Ascending aorta (tissue), 2 donors: ENCODE measurements at places on chromosomes 7 and 10.

- peak; percentile 42 for DNase-seq
Observed at GRCh38 chr7:83861-84632, 108.3 kb upstream of the FAM20C start.

DNA sequence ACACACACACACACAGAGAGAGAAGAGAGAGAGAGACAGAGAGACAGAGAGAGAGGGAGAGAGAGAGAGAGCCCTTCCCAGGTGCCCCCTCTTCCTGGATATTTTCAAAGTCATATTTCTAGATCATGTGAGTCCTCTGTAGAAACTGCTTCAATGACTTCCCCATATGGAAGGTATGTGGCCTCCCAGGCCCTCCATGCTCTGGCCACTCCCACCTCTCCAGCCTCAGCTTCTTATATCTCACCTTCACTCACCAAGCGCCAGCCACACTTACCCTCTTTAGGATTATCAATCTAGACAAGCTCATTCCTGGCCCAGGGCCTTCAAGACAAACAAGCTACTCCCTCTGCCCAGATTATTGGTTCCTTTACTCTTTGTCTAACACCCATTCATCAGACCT lies 259.7 kb downstream of the MTERF1 start:
- DNase-seq: no peak

DNA sequence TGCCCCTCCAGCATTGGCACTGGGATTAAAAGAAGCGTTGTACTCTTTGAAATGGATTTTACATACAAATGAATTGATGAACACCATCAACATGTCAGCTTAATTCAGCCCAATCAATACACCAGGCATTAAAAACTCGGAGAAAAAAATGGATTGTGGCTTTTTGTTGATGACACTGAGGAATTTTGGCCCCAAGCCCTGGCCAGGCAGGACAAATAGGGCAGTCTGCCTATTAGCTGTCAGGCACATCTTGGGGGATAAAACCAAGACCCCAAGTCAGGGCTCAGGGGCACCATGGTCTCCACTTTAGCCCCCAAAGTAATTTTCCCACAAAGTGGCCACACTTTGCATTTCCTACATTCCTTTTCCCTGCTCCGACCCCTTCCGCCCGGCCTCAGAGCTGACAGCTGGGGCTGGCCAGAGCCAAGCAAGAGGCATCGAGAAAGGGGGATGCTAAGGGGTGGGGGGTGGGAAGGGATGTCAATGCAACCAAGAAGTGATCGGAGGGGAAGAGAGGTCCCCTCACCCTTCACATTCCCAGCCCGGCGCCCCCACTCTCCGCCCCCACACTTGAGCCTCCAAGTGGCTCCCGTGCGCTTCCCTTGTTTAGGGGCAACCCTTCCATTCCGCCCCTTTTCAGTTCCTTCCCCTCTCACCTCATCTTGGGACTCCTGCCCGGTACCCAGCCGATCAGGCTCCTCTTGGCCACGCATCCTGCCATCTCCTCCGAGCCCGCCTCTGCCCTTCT lies 711 bp downstream of the HIP1 start:
- peak; percentile 65 for DNase-seq

DNA sequence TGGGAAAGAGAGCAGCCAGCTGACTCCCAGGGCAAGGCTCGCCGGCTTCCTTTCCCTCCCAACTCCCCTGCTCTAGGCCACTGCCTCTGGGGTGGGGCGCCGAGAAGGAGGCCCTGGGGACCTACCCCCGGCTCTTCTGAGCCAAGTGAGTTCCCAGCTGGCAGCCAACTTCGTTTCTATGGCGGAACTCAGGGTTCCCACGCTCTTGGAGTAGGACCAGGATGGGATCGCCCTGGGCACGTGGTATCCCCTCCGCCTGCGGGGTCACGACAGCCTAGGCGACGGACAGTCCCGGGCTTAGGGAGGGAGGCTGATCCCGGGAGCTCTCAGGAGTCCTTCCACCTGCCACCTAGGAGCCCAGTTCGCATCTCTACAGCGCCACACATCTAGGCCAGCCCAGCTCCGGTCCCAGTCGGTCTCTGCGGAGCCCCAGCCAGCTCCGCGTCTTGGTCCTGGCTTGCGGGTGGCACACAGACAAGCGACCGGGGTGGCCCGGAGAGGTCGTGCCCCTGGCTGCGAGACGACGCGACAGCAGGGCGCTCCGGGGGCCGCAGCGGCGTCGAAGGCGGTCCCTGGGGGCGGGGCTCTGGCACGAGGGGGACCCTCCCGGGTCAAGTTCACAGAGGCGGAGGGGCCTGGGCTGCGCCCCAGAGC lies 20.5 kb upstream of the GATA3 start:
- no peak for DNase-seq

- no peak for DNase-seq
Observed at GRCh38 chr7:112556633-112557032, 75.8 kb downstream of the LSMEM1 start.

DNA sequence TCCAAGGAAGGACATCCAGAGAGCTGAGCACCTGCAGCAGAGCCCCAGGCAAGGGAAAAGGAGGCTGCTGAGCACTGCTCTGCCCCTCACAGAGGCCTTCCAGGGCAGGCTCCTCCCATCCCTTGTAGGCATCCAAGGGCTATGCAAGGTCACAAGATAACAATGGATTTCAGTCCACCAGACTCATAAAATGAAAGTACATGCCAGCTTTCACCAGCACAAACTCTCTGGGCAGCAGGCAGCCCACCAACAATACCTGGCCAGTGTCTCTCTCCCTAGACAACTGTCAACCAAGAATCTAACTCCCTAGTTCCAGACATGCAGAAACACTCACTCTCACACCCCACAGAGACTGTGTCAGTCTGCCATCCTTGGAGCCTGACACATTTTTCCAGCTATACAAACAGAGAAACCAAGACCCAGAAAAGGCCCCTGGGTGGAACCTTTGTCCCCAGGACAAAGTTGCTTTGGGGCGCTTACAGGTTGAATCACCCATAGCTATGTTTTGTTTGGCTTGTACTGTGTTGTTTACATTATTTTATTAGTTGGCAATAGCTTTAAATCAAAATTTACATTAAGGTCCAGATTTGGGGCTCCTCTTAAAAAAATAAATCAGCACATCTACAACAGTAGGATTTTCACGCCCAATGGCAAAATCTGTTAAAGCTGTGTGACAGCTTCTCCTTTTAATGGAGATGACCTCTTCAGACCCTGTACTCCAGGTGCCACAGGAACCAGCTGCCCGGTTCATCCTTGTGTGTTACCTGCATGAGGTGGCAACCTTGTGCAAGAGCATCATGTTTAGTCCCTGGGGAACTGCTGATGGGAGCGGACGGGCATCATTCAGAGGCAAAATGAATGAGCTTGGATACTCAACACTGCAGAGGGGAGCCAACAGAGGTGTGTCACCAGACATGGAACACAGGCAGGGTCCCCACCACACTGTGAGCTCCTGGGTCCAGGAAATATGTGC lies 5.2 kb downstream of the GRID1 start:
- no peak for DNase-seq

- no peak for DNase-seq
Observed at GRCh38 chr10:75347186-75347585, 54.4 kb downstream of the ZNF503 start.

DNA sequence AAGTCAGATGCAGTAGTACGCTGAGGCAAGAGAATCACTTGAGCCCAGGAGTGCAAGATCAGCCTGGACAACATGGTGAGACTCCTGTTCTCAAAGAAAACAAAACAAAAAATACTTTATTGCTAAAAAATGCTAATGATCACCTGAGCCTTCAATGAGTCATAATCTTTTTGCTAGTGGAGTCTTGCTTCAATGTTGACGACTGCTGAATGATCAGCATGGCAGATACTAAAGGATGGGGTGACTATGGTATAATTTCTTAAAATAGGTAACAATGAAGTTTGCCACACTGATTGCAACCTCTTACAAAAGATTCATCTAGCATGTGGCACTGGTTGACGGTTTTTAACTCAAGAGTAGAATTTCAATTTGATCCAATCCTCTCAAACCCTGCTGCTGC lies 22.3 kb downstream of the NANOS1 start:
- DNase-seq: no peak

DNA sequence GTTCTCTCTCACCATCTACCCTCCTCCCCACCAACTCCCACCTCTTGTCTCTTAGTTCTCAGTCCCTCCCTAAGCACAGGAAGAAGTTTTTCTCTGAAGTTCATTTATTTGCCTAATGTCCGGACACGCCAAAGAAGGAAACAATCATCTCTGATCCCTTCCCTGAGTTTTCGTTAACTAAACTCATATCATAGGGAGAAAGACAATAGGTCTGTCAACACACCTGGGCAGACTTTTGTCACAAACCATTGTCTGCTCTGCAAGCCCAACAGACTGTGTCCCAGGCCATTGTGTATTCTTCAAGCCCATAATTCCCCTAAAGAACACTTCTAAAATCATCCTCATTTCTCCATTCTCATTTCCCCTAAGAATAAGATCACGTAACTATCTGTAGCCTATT lies 691.0 kb upstream of the MBL2 start:
- no peak for DNase-seq

DNA sequence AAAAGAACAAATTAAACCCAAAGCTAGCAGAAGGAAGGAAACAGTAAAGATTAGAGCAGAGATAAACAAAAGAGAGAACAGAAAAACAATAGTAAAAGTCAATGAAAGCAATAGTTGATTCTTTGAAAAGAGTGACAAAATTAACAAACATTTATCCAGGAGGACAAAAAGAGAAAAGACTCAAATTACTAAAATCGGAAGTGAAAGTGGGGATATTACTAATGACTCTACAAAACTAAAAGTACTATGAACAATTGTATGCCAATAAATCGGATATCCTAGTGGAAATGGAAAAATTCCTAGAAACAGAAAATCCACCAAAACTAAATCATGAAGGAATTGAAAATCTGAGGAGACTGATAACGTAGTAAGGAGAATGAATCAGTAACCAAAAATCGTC lies 96.3 kb downstream of the SNX13 start:
- DNase-seq: no peak

GRCh38 chr7:43726466-43726865 lies 2.9 kb downstream of the COA1 start:
- no peak for DNase-seq

DNA sequence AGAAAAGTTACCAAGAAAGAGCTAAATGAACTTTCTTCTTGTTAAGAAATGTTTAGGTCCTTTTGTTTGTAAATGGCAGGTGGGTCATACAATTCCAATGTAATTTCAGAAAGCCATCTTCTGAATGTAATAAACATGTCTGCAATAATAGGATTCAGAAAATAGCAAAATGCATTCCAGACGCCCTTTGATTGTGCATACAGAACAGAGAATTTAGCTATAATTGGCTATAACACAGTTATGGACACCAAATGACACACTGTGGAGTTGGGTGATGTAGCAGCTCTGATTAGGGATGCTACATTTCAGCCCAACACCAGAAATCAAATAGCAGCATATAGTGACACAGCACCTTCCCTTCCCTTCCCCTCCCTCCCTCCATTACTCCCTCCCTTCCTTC lies 240.8 kb downstream of the SNX10 start:
- DNase-seq: no peak

GRCh38 chr10:7523656-7524055 lies 112.8 kb upstream of the SFMBT2 start:
- no peak for DNase-seq

DNA sequence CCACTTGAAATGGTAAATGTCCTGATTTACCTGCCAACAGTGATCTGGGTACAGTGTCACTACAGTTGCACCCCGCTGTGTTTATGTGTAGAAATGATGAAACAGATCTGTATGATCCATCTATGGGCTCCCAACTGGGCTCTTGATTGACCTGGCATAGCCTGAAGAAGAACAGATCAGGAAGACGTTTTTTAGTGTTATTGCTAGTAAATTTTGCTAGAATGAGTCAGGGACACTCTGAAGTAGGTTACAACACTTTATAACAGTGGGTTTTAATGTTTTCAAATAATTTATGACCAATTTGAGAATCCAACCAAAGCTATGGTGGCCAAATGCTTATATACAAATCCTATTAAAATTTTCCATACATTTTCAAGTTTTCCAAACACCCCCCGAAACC lies 110.3 kb downstream of the DKK1 start:
- no peak for DNase-seq

DNA sequence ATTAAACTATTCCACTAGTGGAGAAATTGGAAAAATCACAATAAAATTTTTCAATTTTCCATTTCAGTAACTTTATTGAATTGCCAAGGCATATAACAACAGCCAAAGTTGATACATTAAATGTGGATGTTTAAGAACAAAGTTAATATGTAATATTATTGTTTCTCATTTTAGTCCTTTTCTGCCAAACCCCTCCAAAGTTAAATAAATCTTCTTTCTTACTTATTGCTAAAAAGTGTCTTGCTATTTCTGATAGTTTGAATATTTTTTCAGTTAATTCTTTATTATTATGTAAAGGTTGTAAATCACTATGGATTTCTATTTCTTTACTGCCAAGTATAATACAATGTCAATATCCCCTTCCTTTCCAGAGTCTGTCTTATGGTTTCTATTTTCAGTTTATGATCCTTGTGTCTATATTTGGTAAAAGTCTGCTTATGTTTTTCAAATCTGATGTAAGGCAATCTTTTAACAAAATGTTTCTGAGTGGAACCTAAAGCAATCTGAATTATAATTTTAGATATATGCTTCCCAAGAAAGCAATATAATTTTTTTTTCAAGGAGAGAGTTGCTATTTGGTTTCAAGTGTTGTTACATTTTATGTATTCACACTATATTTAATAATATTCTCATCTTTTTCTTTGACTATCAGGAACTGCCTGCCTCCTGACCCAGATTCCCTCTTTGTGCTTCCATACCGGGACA lies 80.3 kb upstream of the RHOBTB1 start:
- no peak for DNase-seq

DNA sequence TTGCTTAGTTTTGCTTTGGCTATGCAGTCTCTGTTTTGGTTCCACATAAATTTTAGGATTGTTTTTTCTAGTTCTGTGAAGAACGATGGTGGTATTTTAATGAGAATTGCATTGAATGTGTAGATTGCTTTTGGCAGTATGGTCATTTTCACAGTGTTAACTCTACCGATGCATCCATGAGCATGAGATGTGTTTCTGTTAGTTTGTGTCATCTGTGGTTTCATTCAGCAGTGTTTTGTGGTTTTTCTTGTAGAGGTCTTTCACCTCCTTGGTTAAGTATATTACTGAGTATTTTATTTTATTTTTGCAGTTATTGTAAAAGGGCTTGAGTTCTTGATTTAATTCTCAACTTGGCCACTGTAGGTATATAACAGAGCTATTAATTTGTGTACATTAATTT lies 78.2 kb upstream of the ZNF92 start:
- DNase-seq: no peak

DNA sequence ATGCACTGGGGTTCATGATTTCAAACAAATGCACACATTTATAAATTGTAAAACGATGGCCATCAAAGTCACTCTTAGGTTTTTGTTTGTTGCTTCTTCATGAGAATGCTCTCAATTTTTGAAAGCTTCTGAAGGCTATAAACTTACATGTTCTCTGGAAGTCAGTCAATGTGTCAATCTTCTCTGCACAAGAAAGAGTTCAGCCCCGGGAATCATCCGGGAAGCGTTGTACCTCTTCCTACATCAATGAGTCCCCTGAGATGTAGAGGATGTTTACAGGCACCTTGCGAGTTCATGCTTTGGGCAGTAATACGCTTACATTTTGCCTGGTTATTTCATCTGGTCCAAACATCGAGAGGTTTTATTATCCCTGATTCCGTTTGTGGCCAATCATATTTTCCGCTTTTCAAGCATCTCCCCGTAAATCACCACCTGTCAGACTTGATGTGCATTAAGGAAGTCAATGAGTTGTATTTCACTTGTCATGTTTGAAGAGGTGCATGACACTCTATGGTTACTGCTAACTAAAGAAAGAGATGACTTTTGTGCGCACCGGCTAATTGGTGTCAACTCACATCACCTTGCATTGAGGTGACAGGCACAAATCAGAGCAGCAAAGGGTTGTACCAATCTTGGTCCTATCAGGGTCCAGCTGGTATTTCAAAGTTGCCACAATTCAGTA lies 750.7 kb downstream of the SORCS3 start:
- DNase-seq: no peak
